A549 treated with CpdA at 1 μM for 4 hours (cell line): ENCODE measurements at places on chromosomes 7 and 10. TPM values are rescaled to one million over a fixed set of nuclear protein-coding genes. Genes with fewer than 3 reads are reported as not detected.

Gene LDB3
- total RNA-seq: 0.02 to 0.13 TPM (median 0.06 TPM) in 3 of 5 replicates, not detected in the others

Gene EMX2
- 0.05 TPM in 1 of 5 replicates, not detected in the others for total RNA-seq

Gene CYCS
- total RNA-seq: 197 to 300 TPM (median 254 TPM) in 5 replicates

Gene TMEM243
- 26.2 to 30.1 TPM (median 28.2 TPM) in 5 replicates for total RNA-seq

Gene CPED1
- total RNA-seq: 0.01 TPM in 1 of 5 replicates, not detected in the others

Gene ADAM8
- total RNA-seq: 2.2 to 4.4 TPM (median 3.3 TPM) in 5 replicates

Gene FAM13C
- 0.08 to 0.32 TPM (median 0.14 TPM) in 4 of 5 replicates, not detected in the other for total RNA-seq

Gene GNAI1
- 32.9 to 43.1 TPM (median 36.0 TPM) in 5 replicates for total RNA-seq

Gene SEC31B
- 2.2 to 3.1 TPM (median 2.5 TPM) in 5 replicates for total RNA-seq

Gene MEST
- 36.4 to 42.3 TPM (median 40.7 TPM) in 5 replicates for total RNA-seq

Gene SYT15
- total RNA-seq: 2.2 to 2.8 TPM (median 2.6 TPM) in 5 replicates

Gene DLX5
- total RNA-seq: not detected in 5 replicates

Gene AZGP1
- total RNA-seq: not detected in 5 replicates

Gene MAGI2
- total RNA-seq: 0.29 to 0.41 TPM (median 0.38 TPM) in 5 replicates

Gene EZH2
- total RNA-seq: 21.0 to 25.0 TPM (median 23.4 TPM) in 5 replicates

Gene NKX2-3
- total RNA-seq: 0.08 TPM in 1 of 5 replicates, not detected in the others

Gene PIK3CG
- not detected in 5 replicates for total RNA-seq

Gene CCL24
- total RNA-seq: not detected in 5 replicates

Gene SPDYE1
- total RNA-seq: not detected in 5 replicates

Gene VPS50
- total RNA-seq: 5.6 to 10.8 TPM (median 6.6 TPM) in 5 replicates

Gene WDR91
- 4.6 to 7.7 TPM (median 6.1 TPM) in 5 replicates for total RNA-seq

Gene ITGB8
- 0.65 to 1.1 TPM (median 0.83 TPM) in 5 replicates for total RNA-seq

Gene GIMAP5
- total RNA-seq: not detected in 5 replicates

Gene FAM171A1
- total RNA-seq: 26.1 to 29.6 TPM (median 26.2 TPM) in 5 replicates

Gene GPR26
- not detected in 5 replicates for total RNA-seq

Gene NME8
- total RNA-seq: not detected in 5 replicates

Gene OR2A42
- not detected in 5 replicates for total RNA-seq

Gene UNC5B
- total RNA-seq: 0.53 to 0.77 TPM (median 0.70 TPM) in 5 replicates

Gene DGKB
- not detected in 5 replicates for total RNA-seq

Gene LAMTOR4
- 157 to 193 TPM (median 181 TPM) in 5 replicates for total RNA-seq

Gene COX19
- 6.0 to 7.8 TPM (median 6.6 TPM) in 5 replicates for total RNA-seq

Gene SRRM3
- 5.6 to 8.2 TPM (median 7.6 TPM) in 5 replicates for total RNA-seq

Gene SLC13A4
- not detected in 5 replicates for total RNA-seq

Gene ITIH2
- total RNA-seq: 0.27 to 0.47 TPM (median 0.41 TPM) in 4 of 5 replicates, not detected in the other

Gene CYP3A4
- not detected in 5 replicates for total RNA-seq

Gene ACHE
- 1.1 to 2.2 TPM (median 2.0 TPM) in 5 replicates for total RNA-seq

Gene VAX1
- total RNA-seq: 1.1 to 1.5 TPM (median 1.4 TPM) in 5 replicates

Gene DOCK4
- 4.1 to 7.4 TPM (median 5.6 TPM) in 5 replicates for total RNA-seq

Gene TMEM176B
- total RNA-seq: 0.05 to 0.28 TPM in 2 of 5 replicates, not detected in the others

Gene FOXI2
- not detected in 5 replicates for total RNA-seq

Gene PRKG1
- total RNA-seq: not detected in 5 replicates

Gene HOXA3
- total RNA-seq: 5.3 to 13.3 TPM (median 10.6 TPM) in 5 replicates

Gene LMOD2
- total RNA-seq: not detected in 5 replicates

Gene SLC4A2
- 195 to 312 TPM (median 291 TPM) in 5 replicates for total RNA-seq

Gene POLR2J
- total RNA-seq: 107 to 116 TPM (median 110 TPM) in 5 replicates

Gene AGMO
- total RNA-seq: 0.59 to 1.2 TPM (median 0.71 TPM) in 5 replicates

Gene SH2B2
- total RNA-seq: 2.1 to 3.7 TPM (median 3.5 TPM) in 5 replicates

Gene ARHGEF35
- 0.22 to 0.40 TPM (median 0.27 TPM) in 5 replicates for total RNA-seq
